DMS 273 treated with DMSO at 0.1 percent for 48 hours (cell line): ENCODE measurements at places on chromosomes 3 and 15.
A peak's percentile ranks its signal among the peaks of the same experiment; 100 is the strongest.

GRCh38 chr3:165653130-165653778 lies 184.0 kb downstream of the BCHE start:
- no peak for DNase-seq

DNA sequence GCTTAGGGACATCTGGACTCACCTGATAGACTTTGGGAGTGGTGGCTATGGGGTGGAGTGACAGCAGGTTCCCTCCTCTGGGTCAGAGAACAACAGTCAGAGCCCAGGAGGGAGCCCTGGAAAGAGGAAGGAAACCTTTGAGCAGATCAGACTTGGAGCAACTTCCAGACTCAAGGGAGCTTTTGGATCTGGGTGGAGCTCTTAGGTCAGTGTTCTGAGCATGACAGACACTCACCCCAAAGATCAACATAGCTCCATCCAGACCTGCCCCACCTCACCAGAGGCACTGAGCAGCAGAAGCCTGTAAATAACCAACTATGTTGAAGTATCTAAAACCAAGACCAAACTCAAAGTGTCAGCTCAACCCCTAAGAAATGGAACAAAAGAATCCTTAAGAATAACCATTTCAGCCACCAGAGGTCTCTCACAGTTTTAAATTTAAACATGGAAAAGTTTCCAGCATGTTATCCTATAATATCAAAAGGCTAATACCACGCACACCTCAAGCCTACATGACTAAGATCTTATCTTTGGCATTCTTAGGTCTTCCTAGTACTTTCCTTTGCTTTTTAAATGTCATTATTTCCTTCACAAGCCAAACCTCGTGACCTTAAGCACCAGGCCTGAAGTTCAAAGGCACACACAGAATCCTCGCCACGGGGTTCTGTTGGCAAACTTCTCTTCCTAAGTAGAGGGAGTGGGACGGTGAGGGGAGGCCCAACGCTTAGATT lies 56.4 kb downstream of the UMPS start:
- DNase-seq = no peak

GRCh38 chr3:73484656-73485248 lies 140.0 kb downstream of the PDZRN3 start:
- DNase-seq = no peak

GRCh38 chr15:75695634-75696310 lies 16.9 kb downstream of the CSPG4 start:
- no peak for DNase-seq

- no peak for DNase-seq
Measured at GRCh38 chr3:72899349-72899765, 11.5 kb downstream of the GXYLT2 start.

DNA sequence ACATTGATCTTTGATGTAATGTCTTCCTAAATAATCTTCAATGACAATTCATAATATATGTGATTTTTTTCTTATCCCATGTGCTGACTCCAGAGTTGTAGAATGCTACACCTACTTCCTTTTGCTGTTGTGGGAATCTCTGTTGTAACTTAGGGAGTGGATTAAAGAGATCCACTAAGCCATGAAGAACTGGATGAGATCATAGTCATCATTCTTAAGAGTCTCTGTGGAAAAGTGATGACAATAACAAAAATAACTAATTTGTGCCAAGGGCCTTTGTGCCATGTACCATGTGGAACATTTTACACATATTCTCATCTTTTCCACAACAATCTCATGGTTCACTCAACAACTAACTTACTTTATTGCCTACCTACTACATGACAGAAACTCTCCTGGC lies 162.9 kb upstream of the PDZRN3 start:
- no peak for DNase-seq

DNA sequence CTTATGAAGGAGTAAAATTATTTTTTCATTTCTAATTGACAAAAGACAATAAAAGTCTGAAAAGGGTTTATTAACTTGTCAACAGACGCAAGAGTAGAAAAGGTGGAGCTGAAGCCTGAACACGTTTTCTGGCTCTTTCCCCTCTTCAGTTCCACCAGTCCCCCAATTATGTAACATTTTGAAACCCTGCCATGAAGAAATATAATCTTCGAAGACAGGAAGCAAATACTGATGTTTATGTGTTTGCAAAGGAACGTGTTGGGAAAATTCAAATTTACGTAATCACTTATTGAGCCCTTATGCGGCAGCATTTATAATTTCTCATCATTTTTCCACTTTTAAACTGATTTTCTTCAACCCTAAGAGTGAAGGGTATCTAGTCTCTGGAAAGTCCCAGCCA lies 767 bp downstream of the AP3S2 start:
- DNase-seq = no peak

- DNase-seq = no peak
Measured at GRCh38 chr15:98996169-98996568, 11.4 kb downstream of the PGPEP1L start.

- DNase-seq = no peak
Measured at GRCh38 chr15:60594071-60594470, 115.1 kb upstream of the ICE2 start.

DNA sequence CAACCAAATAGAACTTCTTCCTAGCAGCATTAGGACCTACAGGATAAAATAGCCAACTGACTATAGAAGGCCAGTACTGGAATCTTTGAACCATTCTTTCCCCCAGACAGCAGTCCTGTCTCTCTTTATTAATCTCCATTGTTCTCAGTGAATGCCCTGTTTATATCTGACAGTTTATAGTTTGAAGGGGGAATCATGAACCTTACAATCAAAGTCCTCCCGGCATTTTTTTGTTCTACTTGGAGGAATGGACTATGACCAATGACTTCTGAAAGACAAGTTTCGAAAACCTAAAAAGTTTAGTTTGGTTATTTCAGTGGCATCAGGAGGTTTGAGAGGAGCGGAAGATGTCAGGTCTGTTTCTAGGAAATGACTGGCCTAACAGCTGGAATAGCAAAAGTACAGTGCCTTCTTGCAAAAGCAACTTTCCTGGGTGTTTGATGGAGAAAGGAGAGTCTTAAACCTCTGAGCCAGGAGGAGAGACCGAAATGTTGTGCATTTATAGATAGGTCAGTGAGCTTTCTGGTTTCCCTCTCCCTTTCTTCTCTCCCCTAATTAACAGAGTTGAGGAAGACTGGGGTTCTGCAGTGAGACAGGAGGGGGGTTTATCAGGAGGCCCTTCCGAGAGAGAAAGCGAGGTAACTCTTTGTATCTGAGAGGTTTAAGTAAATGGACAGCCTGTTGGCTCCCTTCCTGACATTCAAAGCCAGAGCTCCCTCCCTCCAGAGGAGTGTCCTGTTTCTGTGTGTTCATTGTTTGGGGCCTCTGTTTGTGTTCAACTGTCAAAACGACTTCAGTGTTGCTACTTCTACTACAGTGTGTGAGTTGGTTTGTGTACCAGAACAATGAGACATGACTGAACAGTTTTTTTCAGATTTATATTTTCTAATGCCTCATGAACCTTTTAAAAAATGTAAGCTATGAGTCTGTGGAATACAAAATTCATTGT lies 383.0 kb upstream of the RARB start:
- DNase-seq = no peak

GRCh38 chr3:167882057-167882667 lies 146.6 kb downstream of the SERPINI1 start:
- peak; percentile 66 for DNase-seq

GRCh38 chr15:37715101-37715500 lies 219.3 kb upstream of the TMCO5A start:
- DNase-seq = no peak

GRCh38 chr3:195123281-195123691 lies 147.7 kb downstream of the XXYLT1 start:
- DNase-seq = peak; percentile 76

DNA sequence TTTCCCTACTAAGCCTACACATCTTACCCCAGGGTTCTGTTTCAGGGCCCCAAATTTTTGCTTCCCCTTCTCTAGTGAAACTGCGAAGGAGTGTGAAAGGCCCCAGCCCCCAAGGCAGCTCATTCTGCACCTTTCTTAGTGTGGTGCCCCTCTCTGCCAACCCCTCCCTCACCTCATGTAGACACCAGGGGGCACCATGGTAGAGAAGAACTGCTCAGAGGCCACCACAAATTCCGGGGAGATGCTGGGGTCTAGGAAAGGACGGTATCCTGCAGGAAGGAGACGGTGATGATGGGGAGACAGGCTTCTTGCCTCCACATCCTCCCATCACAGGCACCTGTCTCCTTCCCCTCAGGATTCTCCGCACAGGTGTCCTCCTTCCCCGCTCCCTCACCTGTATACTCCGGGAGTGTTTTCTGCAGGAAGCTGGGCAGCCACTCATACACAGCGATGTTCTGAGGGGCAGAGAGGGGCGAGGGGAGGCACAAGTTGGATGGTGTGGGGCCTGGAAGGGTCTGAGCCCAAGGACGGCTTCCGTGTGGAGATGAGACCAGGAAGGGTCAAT lies 3.6 kb downstream of the DUOX2 start:
- DNase-seq = no peak

GRCh38 chr15:73161546-73161945 lies 109.3 kb downstream of the NEO1 start:
- no peak for DNase-seq

- DNase-seq = no peak
Measured at GRCh38 chr3:41106691-41107090, 92.6 kb upstream of the CTNNB1 start.

DNA sequence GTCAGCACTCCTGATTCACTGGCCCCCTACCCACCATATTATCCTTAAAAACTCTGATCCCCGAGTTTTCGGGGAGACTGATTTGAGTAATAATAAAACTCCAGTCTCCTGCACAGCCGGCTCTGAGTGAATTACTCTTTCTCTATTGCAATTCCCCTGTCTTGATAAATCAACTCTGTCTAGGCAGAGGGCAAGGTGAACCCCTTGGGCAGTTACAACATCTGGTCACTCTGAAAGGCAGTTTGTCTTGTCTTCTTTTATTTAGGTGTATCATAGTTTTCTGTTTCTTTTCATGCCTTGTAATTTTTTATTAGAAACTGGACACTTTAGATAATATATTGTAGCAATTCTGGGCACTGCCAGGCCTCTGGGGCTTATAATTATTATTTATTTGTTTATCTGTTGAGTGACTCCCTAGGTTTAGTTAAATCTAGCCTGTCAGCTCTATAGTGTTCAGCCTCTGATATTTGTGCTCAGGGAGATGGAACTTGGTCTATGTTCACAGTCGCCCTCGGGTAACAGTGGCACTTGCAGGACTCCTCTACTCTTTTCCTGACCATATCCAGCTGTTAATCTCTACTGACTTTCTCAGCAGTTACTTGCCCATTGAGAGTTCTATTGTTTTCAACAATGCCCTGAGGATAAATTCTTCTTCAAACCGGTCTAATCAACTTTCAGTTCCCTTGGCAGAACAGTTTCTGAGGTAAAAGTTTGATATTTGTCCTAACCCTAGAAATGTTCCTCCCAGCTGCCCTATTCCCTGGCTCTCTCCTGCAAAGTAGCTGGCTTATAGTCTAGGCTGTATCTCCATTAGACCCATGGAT lies 15.5 kb upstream of the PLAAT1 start:
- no peak for DNase-seq

- no peak for DNase-seq
Measured at GRCh38 chr3:46926871-46927717, 49.5 kb downstream of the CCDC12 start.

- no peak for DNase-seq
Measured at GRCh38 chr3:66675366-66675765, 174.5 kb upstream of the LRIG1 start.

GRCh38 chr3:54202054-54202453 lies 79.7 kb downstream of the CACNA2D3 start:
- DNase-seq = no peak

DNA sequence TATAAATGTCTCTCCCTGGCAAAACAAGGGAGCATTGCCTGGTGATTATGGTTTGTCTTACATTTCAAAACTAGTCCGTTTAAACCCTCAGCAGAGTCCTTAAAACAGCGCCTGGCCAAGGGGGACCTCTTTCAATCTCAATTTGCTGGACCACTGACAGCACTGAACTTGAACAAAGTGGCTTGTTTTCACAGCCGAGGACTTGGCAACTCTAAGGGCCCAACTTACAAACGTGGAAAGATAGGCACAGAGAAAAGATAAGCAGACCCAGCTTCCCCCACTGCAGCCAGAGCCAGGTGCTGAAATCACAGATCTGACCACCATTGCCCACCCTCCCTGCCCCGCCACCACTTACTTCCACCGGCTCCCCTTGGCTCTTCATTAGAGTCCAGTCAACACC lies 336.4 kb upstream of the ICE2 start:
- no peak for DNase-seq

DNA sequence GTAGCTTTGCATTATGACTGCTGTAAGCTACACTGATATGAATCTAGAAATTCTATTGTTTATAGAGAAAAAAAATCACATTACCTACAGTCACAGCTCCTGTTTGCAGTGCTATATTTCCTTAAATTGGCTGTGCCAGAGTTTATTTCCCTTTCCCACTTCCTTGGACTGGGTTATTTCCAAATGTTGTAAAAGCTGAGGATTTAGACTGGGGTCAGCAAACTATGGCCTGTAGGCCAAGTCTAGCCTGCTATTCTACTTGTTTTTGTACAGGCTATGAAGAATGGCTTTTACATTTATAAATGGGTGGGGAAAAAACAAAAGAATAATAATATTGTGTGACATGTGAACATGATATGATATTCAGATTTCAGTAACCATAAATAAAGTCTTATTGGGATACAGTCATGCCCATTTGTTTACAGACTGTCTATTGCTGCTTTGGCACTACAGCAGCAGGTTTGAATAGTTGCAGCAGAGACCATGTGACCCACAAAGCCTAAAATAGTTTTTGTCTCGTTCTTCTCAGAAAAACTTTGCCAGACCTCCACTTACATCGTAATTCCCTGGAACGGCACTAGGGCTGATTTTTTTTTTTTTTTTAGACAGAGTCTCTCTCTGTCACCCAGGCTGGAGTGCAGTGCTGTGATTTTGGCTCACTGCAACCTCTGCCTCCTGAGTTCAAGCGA lies 7.8 kb downstream of the GLDN start:
- DNase-seq = no peak

DNA sequence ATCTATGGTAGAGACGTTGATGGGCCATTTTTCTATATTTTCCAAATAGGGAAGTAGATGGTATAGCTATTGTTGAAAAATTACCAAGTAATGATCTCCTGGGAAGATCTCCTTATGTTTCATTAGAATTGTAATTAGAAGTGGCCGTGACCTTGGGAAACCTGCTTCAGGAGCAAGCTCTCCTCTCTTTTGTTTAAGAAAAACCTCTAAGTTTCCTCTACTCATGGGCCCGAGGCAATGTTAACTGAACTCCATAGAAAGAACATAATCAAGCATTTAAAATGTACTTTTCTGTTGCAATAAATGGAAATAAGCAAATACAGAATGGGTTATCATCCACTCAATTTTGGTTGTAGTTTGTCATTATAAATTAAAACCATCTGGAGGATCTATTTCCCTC lies 511.2 kb upstream of the MDFIC2 start:
- DNase-seq = no peak

- DNase-seq = no peak
Measured at GRCh38 chr15:89785774-89786140, 9.6 kb downstream of the MESP2 start.

GRCh38 chr15:41490355-41490754 lies 3.3 kb upstream of the ITPKA start:
- DNase-seq = peak; percentile 41

DNA sequence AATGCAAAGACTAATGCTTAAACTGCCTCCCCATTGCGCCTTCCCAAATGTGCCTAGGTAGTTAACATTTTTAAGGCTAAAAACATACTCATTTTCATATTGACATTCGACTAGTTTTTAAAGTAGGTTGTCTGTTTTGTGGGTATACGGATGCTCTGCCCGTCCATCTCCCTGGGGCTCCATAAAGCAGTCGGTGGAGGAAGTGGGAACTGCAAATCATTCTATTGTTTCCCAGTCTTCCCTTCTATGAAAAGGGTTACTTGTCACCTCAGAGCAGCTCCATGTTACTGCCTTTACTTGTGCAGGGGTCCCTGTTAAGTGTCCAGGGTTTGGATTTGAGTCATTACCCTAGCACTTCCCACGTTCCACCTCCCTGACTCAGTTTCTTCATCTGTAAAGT lies 10.9 kb downstream of the CHCHD6 start:
- DNase-seq = no peak
